ENCODE measurements at places on chromosomes 16 and 17.

DNA sequence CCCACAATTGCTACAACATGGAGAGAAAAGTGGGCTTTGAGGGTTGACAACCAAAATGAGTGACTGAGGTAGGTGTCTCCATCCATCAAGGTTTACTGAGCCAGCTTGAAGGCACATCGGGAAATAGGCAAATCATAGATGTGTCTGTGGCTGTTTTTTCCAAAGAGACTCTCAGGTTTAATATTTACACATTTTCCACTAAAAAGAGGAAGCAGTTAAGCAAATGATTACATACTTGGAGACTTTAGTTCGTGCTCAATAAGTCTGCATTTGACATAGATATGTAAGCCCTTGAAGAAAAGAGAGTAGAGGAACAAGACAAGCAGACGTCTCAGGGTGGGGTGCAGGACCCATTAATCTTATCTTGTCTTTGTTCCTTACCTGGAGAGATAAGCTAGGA, 148.9 kb upstream of the COX10 start:
- no peak for DNase-seq

DNA sequence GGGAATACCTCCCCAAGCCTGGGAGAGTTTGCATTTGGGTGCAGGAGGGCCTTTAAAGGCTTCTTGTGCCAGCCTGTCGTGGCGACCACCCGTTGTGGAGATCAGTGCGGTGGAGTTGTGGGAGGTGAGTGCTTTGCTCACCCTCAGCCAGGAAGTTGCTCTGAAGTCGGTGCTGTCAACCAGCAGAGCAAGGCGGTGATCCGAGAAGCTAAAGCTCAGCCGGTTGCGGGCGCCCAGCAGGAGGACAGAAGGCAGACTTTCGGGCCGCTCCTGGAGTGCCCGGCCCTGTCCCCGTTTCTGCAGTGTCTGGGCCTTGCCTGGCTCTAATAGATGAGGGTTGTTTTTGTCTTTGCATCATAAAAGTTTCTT, 1.4 kb downstream of the UBE2I start:
- no peak for DNase-seq

- no peak for DNase-seq
Measured at GRCh38 chr17:66228887-66229782, at the start of gene APOH. TSS of gene APOH (minus strand) at chr17:66229415. CDS start at chr17:66229379, 36 bp downstream.

- DNase-seq, result no peak
Measured at GRCh38 chr17:35936063-35936462, 5.5 kb upstream of the RDM1 start.

GRCh38 chr17:1769822-1770477, 8.1 kb downstream of the SERPINF1 start:
- DNase-seq, result no peak
